Trophoblast cell (in vitro differentiated cells and primary cell): ENCODE measurements at places on chromosomes 4 and X.

GRCh38 chr4:73257234-73257633 lies 1.4 kb downstream of the ANKRD17 start:
- peak; percentile 87 for DNase-seq

DNA sequence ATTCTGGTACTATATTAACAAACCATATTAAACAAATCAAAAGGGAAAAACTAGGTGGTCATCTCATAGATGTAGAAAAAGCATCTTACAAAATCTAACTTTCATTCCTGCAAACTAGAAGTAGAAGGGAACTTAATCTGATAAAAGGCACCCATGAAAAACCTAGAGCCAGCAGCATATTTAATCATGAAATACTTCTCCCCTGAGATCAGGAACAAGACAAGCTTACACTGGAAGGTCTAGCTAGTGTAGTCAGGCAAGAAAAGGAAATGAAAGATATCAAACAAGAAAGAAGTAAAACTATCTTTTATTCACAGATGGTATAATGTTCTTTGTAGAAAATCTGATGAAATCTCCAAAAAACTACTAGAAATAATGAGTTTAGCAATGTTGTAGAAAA lies 41.2 kb downstream of the ATP10D start:
- no peak for DNase-seq

GRCh38 chr4:151296227-151296626 lies 19.3 kb downstream of the PRSS48 start:
- no peak for DNase-seq

GRCh38 chrX:115642895-115643530 lies 82.0 kb downstream of the PLS3 start:
- DNase-seq = peak; percentile 79

GRCh38 chr4:153453402-153453801 lies 12.8 kb upstream of the TMEM131L start:
- no peak for DNase-seq

GRCh38 chr4:23001478-23001877 lies 308.7 kb downstream of the GBA3 start:
- no peak for DNase-seq

DNA sequence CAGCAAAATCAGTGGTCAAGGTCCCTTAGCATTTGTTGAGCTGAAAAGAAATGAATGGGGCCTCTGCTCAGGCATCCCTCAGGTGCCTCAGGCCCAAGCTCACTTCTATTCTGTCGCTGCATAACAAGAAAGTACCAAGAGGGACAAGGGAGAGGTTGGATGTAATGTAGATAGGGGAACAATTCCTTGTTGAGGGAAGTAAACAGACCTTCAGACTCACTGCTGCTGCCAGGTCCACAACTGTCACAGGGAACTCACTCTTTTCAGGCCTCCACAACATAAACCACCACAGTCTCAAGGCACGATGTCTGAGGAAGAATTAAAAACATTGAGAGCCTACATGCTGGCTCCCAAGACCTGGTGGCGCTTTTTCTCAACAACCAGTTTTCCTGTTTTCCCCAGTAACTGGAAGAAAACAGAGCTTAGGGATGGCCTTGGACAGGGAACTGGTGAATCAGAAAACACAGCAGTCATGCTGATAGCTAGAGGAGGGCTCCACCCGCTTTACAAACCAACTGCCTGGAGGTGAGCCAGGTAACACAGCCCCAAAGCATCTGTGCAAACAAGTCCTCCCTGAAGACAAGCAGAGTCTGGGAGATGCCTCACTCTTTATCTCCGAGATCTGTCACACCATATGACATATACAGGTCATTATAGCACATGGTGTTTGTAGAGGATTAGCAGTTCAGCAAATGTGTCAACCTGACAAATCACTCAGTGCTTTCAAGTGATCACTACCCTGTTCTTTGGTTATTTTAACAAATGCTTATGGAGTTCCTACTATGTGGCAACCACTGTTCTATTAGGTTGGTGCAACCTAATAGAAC lies 14.3 kb upstream of the AWAT1 start:
- DNase-seq = peak; percentile 69

DNA sequence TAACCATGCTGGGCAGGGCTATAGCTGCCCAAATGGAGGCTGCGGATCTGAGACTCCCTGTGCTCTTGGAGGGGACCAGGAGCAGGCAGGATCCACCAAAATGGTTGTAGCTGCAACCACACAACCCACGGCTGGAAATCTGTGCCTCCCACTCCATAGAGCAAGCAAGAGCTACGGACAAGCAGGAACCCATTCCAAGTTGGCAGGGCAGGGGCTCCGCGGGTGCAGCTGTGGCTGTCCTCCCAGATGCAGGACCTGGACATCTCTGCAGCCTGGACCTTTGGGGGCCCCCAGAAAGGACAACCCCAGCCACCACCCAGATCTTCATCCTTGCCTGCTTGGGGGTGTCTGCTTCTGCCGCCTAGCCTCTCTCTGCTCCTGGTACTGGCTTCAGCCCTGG lies 154.1 kb upstream of the TRAM1L1 start:
- DNase-seq = no peak

DNA sequence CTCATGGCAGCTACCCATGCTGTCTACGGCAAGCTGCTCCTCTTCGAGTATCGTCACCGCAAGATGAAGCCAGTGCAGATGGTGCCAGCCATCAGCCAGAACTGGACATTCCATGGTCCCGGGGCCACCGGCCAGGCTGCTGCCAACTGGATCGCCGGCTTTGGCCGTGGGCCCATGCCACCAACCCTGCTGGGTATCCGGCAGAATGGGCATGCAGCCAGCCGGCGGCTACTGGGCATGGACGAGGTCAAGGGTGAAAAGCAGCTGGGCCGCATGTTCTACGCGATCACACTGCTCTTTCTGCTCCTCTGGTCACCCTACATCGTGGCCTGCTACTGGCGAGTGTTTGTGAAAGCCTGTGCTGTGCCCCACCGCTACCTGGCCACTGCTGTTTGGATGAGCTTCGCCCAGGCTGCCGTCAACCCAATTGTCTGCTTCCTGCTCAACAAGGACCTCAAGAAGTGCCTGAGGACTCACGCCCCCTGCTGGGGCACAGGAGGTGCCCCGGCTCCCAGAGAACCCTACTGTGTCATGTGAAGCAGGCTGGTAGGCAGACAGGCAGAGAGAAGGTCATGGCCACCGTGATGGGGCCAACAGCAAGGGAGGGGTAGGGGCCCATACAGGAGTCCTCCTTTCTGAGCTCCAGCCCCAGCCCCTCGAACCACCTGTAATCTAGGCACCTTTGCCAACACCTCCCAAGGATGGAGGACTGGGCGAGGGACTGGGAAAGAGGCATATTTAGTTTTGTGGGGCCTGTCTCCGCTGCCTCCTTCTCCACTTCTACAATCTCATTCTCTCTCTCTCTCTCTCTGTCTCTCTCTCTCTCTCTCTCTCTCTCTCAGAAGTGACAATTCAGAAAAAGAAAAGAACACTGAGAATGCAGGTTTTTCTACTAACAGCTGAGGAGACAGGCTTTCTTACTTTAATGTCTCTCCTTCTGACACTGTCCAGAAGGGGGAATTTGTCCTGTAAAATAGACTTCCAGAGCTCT lies 4.7 kb upstream of the TSPYL2 start:
- no peak for DNase-seq

- no peak for DNase-seq
Observed at GRCh38 chr4:184032091-184032490, 127.0 kb downstream of the STOX2 start.

DNA sequence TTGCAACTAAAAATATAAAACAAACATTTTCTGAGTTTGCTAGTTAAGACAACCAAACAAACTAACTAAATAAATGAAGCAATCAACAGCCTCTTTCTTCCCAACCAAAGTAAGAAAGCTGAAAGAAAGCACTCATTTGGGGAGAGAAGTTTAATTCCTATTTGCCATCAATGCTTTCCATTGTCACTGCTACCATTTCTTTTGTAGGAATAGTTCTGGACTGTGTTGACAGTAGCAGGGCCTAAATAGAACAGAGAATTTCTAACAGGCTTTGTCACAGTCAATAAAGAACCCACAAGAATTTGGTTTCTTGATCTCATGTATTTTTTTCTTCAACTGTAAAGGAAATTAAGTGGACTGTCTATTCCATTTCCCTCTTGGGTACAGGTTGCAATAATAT lies 1886.4 kb upstream of the TENM3 start:
- no peak for DNase-seq

DNA sequence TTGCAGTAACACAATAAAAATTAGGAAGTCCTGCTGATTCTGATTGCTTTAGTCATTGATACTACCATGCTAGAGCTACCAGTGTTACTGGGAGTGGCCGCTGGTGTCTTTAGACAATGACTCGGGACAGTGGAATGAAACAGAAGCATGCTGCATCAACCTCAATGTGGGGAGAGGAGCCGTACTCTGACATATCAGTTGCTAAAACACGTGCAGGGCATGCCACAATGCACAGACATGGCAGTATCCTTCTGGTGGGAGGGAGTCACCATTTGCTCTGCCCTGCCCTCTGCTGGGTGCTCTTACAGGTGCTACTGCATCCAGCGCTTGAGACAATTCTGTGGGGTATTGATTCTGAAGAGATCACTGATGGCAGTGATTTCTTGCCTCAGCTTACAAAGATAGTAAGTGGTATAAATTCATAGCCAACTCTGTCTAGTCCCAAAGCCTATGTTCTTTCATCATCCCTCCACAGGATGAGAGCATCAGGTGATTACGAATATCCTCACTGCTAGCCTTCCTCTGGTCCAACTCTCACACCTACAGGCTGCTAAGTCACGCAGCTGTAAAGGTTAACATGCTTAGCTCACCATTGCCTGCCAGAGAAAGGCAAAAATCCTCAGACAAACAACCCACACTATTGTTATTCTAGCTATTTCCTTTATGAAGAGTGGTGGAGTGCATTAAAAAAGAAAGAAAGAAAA lies 43.7 kb downstream of the NSG1 start:
- peak; percentile 86 for DNase-seq

DNA sequence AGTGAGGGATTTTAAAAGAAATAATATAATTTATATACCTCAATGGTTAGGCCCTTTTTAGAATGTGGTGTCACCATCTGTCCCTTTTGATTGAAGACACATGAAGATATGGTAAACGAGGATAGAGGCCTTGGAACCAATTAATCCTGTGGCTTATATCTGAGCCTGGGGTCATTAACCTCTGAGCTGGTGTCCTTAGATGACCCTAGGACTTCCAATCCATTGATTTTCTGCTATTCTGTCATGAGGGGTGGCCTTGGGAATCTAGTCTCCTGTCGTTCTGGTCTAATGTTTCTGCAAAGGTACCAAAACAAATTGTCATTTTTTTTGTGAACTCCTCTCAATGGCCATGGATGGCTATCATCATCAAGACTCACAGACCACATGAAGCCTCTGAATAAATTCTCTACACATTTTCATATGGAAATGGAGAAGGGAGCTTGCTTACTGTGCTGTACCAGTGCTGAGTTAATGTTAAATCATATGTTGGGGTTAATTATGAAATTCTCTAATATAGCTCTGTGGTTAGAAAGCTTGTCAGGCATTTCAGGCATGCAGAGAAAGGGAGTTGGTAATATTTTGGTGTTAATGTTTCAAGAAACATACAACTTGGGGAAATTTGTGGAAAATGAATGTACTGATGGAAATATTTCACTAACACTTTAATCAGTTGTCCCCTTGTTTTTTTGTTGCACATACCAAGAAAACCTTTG lies 204.2 kb upstream of the IL15 start:
- no peak for DNase-seq

- DNase-seq = no peak
Observed at GRCh38 chrX:23749576-23749975, 6.5 kb upstream of the ACOT9 start.

DNA sequence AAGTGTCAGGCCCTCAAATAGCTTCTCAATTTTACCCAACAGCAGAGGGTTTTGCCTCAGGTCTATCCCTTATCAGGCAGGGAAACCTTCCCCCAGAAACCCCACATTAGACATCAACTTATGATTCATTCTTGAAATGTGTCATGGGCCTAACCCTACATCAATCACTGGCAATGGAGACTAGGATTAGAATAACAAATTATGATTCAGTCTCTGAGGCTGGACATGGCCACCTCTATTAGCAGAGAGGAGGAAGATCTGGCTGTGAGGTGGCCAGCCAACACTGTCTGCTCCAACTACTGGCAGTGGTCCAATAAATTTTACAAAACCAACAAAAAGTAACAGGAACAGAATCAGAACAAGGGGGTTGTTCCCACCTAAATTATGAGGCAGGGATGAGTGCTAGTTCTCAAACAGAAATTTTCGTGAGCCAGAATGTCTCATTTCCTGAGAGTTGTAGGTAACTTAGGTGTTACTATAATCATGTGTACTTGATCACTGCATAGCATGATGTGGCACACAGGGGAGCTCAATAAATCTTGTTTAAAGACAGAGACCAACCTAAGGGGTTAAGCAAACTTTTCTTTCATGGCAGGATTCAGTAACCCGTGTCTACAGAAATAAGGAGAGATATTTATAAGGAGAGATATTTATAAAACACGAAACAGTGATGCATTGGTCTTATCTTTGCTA lies 126.8 kb downstream of the NFKB1 start:
- DNase-seq = no peak

DNA sequence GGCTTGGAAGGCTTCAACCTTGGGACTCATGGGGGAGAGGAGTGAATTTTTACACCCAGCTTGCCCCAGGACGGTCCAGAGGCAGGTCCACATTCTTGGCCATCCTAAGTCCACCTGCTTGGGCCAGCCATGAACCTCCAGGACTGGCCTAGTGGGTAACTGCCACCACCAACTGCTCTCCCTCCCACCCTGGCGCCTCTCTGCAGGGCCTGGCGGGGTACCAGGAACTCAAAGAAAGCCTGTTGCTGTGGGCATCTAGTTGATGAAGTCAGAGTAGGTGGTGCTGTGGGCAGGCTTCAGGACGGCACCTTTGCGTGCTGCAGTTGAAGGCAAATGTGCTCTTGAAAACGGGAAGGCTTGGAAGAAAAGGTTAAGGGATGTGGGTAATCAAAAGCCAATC lies 12.0 kb downstream of the BCOR start:
- no peak for DNase-seq

DNA sequence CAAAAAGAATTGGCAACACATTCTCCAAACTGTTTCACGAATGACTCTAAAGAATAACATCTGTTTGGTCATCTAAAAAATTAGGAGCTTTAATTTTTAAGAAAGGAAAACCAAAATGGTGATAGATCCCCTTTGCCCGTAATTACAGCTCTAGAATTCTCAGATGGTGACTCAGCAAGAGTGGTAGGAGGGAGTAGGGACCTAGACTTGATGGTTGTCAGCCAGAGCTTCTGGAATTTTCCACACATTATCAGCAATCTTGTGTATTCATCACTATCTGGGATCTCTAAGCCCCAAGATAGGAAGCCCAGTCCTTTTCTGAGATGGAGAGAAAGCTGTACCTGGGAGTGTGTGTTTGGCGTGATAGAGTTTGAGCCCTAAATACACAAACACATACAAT lies 103.9 kb upstream of the RAB40AL start:
- peak; percentile 86 for DNase-seq

- no peak for DNase-seq
Observed at GRCh38 chr4:55255179-55255578, 90.9 kb upstream of the SRD5A3 start.

DNA sequence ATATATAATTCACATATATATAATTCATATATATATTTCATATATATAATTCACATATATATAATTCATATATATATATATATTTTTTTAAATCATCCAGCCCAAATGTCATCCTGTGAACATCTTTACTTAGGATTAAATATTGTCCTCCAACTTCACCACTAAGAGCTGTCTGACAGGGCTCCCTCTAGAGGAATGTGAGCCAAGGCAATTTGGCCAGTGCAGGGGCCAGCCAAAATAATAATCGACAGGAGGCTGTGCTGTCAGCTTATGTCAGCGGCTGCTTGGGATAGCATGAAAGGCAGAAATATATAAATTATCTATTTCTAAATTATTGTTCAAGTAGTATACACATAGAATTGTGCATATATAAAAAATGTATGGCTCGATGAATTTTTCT lies 29.5 kb downstream of the EGFL6 start:
- DNase-seq = no peak

GRCh38 chr4:1540601-1541375 lies 134.5 kb upstream of the NKX1-1 start:
- no peak for DNase-seq
